HFFc6 (cell line): ENCODE measurements at places on chromosomes 6 and 20. TPM values are rescaled to one million over a fixed set of nuclear protein-coding genes. Genes with fewer than 3 reads are reported as not detected.

DNA sequence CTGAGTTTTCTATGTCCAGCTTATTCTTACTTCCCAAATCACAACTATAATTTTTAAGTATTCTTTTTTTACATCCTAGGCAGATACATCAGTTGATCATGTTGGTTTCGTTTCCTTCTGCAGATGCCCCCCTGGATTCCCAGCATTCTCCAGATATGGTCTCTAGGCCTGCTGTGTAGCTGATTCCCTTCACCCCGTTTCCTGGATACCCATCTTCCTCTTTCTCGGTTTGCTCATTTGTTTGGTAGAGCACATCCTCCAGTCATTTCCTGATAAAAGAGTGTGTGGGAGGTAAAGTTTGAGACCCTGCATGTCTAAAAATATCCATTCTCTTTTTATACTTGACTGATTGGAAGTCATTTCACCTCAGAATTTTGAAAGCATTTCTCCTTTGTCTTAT, 66.4 kb downstream of the ANKS1A start:
- DNase-seq: no peak
- peaks cover 28% of the 10 kb centered on the region for H3K4me1 ChIP-seq
- no peaks in the 10 kb centered on the region for H3K36me3 ChIP-seq
- H3K27me3 ChIP-seq: no peaks in the 10 kb centered on the region; the same call in 1 of the 2 replicates

DNA sequence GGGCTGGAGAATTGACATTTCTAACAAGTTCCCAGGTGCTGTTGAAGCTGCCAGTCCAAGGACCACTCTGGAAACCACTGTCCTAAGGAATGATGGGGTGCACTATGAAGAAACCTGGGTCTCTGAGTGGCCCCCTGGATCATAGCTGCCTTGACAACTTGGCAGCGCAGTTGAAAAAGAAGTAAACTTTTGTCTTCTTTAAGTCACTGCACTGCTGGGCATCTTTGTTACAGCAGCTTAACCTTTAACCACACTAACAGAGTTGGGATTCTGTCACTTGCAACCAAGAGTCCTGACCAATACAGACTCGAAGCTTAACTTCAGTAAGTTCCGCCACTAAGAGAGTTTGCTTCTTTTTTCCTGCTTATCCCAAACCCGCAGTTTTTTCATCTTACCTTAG, 8.5 kb upstream of the KCNK15 start:
- H3K36me3 ChIP-seq: peaks cover 11% of the 10 kb centered on the region
- peaks cover 15% of the 10 kb centered on the region for H3K27me3 ChIP-seq
- H3K27ac ChIP-seq: no peak overlapping the region

DNA sequence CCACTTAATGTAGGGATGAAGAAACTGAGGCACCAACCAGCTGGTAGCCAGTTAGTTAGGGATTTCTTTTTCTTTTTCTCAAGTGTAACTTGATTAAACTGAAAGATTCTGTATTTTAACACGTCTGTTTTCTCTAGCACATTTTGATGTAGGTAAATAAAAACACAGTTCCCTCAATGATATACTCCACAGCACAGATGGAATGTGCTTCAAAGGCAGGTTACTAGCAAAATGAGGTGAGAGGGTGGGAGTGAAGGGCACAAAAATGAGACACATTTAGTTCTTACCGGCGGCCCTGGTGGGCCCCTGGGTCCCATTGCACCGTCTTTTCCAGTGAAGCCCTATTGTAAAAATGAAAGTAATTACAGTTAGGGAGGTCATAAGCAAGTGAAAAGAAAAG, 108.9 kb downstream of the COL12A1 start:
- H3K36me3 ChIP-seq: peaks cover 43% of the 10 kb centered on the region
- H3K27me3 ChIP-seq: peaks cover 2% of the 10 kb centered on the region
- DNase-seq: no peak
- H3K27ac ChIP-seq: no peak overlapping the region
- H3K4me3 ChIP-seq: no peak overlapping the region; the same call in 1 of the 2 replicates
- peaks cover 54% of the 10 kb centered on the region for H3K4me1 ChIP-seq

GRCh38 chr6:154766288-154766687, 33.1 kb downstream of the SCAF8 start:
- peaks cover 14% of the 10 kb centered on the region; the same call in 1 of the 2 replicates for H3K36me3 ChIP-seq
- peak overlapping the region; percentile 53 for H3K27ac ChIP-seq
- peaks cover 68% of the 10 kb centered on the region for H3K4me1 ChIP-seq
- H3K27me3 ChIP-seq: no peaks in the 10 kb centered on the region

DNA sequence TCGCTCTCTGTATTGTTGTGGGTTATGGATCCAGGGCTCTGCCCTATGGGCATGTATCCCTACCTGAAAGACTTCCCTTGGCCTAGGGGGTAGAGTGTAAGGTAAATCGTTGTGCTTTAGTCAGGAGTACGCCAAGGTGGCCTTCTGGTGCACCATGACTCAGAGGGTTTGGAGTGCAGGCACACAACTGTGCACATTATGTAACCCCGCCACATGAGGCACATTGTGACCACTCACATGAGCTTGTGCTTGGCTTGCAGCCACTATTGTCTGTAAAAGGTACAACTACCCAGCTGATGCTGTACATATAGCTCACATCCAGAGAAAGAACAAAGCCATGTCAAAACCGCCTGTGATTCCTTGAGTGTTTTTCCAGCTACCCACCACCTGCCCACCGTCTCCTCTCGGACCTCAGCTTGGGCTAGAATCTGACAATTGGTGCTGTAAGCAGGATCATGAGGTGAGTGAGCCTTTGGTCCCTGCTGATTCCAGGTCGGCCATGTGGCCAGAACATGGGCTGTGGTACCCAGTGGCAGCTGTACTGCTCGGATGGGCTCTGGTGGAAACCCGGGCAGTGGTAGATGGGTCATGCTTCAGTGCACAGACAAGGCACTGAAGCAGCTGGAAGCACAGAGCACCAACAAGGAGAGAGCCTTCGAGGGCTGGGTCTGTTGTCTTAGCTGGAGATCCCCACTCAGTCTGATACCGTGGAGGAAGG, 33.8 kb downstream of the HDDC2 start:
- no peak overlapping the region for H3K27ac ChIP-seq
- no peak overlapping the region for H3K4me3 ChIP-seq
- H3K4me1 ChIP-seq: peaks cover 9% of the 10 kb centered on the region
- peaks cover 3% of the 10 kb centered on the region; the same call in 1 of the 2 replicates for H3K27me3 ChIP-seq

- H3K27me3 ChIP-seq: peaks cover 2% of the 10 kb centered on the region; the same call in 1 of the 2 replicates
- H3K4me1 ChIP-seq: no peaks in the 10 kb centered on the region
Observed at GRCh38 chr6:31918069-31918720, 9.3 kb upstream of the C2 start.

DNA sequence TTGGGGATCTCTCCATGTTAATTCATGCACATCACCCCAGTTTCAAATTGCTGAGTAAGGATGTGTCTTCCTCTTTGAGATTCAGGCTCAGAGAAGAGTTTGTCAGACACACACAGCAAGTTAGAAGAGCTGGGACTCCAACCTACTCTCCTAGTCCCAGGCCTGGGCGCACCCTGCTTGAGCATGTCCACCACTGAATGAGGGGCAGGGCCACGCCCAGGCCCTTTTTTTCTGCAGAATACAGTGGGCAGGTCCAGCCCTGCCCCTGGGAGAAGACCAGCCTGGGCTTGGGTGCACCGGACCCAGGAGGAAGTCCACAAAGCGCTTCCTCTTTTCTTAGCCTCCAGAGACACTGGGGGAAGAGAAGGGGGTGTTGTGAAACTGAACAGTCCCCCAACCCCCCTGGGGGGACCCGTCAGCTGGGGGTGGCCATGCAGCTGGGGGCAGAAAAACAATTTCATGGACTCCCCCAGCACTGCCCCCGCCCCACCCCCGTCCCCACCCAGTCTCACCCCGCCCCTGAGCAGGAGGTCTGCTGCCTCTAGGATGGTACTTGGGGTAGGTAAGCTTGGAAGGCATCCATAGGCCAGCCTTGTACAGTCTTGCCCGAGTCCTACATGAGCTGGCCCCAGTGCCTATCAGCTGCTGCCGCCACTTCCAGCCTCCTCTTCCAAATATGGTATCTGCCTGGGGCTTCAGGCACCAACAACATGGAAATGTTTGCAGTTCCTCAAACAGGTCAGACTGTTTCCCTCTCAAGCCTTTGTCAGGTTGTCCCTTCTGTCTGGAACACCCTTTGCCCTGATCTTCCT, 11.7 kb upstream of the HCK start:
- no peaks in the 10 kb centered on the region for H3K4me1 ChIP-seq
- no peak overlapping the region for H3K4me3 ChIP-seq
- no peak overlapping the region for H3K27ac ChIP-seq
- H3K36me3 ChIP-seq: no peaks in the 10 kb centered on the region
- H3K27me3 ChIP-seq: peaks cover 37% of the 10 kb centered on the region
- no peak for DNase-seq

GABRR2 gene
- total RNA-seq: 0.23 TPM in 1 of 2 replicates, not detected in the other

SNTA1 gene
- total RNA-seq: 12.5 to 21.1 TPM (median 14.6 TPM) in 3 replicates

ZBTB46 gene
- total RNA-seq: 0.38 to 1.3 TPM (median 0.85 TPM) in 3 replicates

CGAS gene
- 3.6 to 5.4 TPM (median 4.9 TPM) in 3 replicates for total RNA-seq

LINC00237 gene
- not detected in 3 replicates for total RNA-seq

TINAG gene
- total RNA-seq: not detected in 2 replicates
